ENCODE measurements at places on chromosomes 16 and 17.

GRCh38 chr17:50899005-50899460, 32.9 kb upstream of the TOB1 start:
- no peak for DNase-seq

GRCh38 chr17:29022074-29022473, 16.2 kb upstream of the SEZ6 start:
- no peak for DNase-seq

DNA sequence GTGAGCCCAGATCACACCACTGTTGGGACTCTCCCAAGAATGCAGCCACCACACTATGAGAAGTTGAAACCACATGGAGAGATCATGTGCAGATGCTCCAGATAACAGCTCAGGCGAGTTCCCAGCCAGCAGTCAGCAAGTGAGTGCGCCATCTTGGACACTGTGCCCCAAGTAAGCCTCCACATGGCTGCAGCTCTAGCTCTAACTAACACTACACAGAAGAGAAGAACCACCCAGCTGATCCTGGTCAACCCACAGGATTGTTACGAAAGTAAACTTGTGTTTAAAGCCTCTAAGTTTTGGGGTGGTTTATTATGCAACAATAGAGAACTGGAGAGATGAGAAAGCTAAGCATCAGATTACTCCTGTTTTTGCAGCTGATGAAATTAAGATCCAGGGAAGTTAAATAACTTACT, 25.8 kb downstream of the SLC38A7 start:
- DNase-seq: no peak

GRCh38 chr16:52991572-52991971, 61.1 kb downstream of the CHD9NB start:
- DNase-seq: no peak

- DNase-seq: no peak
Measured at GRCh38 chr17:34569591-34569990, 9.8 kb upstream of the TMEM132E start.
